ENCODE measurements at places on chromosomes 1 and 21.

GRCh38 chr1:53860967-53861411, 22.9 kb upstream of the NDC1 start:
- peak; percentile 50 for DNase-seq

DNA sequence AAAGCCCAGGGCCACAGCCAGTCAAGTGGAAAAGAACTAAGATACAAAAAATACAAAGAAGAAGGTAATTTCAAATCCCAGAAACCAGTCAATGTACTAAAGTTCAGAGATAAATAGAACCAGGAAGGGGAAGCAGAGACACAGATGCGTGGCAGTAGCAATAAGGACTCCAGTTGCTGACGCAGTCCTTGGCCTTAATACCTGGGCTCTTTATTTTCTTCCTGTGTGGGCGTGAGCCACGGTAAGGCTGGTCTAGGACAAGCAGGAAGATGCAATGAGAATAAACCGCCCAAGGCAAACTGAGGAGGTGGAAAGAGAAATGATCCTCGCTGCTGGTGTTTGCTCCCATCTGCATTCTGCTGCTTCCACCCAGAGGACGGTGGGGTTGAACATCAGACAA, 65.6 kb upstream of the PLXNA2 start:
- DNase-seq = no peak

GRCh38 chr1:168811176-168811575, 82.2 kb upstream of the DPT start:
- no peak for DNase-seq

GRCh38 chr1:34369701-34370455, 193.2 kb downstream of the C1orf94 start:
- no peak for DNase-seq

DNA sequence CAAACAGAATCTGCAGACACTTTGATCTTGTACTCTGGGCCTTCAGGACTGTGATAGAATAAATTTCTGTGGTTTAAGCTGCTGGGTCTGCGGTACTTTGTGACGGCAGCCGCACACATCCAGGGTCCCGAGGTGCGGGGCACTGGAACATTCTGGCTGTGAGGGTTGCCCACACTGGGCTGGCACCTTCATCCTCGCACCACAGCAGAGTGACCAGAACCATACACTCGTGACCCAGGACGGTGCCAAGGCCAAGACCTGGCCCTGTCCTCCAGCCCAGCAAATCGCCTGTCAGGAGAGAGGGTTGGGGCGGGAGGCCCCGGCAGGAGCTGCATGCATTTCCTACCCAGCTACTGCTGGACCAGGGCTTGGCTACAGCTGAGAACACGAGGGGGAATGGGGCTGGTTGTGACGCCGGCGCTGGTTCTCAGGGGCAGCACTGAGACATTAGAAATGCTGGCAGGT, 2.6 kb upstream of the FTCD start:
- DNase-seq = no peak

DNA sequence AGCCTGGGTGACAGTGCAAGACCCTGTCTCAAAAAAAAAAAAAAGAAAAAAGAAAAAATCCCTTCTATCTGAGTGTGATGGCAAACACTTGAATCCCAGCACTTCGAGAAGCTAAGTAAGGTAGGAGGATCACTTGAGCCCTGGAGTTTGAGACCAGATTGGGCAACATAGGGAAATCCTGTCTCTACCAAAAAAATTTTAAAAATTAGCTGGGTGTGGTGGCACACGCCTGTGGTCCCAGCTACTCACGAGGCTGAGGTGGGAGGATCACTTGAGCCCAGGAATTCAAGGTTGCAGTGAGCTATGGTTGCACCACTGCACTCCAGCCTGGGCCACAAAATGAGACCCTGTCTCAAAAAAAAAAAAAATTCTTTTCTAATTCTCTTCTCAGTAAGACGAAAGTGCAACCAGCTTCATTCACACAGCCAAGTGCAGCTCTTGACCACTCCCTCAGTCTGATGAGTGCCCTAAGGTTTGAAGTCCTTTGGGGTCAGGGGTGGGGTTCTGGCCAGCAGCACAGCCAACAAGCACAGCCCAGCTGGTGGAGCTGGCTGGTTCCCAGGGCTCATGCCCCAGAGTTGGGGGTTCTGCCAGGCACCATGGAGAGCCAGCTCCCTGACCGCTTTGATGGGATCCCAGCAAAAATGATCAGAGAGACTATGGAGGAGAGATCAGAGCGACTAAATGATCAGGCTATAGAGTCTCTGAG, 8.0 kb downstream of the SLC2A5 start:
- DNase-seq = no peak
